ENCODE measurements at places on chromosomes 13 and 19.

DNA sequence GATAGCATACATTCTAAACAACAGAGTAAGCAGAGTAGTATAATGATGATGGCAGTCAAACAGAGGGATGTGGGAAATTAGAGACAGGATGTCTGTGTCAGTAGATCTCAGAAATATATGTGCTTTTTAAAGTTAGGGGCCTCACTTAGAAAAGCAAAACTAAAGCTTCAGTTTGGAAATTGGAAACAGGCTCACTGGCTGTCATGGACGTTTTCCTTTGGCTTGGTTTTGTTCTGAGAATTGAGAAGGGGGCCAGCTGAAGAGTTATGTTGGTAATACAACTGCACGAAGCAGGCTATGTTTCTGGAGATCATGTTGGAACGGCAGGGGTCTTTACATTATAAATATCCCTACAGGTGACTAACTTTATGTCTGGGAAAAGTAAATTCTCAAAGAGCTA is 261.3 kb downstream of the LMO7 start:
- no peak for DNase-seq

DNA sequence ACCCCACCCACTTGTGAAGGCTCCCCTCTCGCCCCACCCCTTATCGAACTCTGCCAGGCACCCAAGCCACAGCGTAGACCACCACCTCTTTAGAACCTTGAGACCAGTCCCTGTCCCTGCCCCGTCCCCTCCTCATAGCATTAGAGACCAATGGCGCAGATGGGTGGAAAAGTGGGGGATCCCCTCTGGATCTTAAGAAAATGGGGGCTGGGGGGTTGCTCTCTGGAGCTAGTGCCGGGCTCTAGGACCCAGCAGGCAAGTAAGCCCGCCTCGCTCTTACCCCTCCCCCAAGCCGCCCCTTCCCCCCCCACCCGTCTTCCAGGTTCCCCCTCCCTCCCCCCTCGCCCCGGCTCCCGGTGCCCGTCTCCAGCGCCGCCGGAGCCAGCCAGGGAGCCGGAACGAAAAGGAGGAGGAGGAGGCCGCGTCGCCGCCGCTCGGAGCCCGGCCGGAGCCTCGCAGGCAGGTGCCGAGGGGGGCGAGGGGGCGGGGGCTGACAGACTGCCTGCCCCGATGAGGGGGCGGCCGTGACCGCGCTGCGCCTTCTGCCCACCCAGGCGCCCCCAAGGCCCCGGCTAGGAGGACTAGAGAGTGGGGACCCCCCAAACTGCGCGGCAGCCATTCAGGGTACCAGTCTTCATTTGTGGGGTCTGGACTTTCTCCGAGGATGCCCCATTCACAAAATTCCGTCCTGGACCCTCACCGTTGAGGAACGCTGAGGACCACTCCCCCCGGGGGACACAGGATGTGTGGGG is at the start of gene SPRED3:
Gene SPRED3 (plus strand): TSS at position 349 of the 752 bp plus-strand sequence. CDS start 1,606 bp downstream, outside the sequence.
- DNase-seq = no peak

GRCh38 chr19:39170386-39171231 is 26.2 kb upstream of the NCCRP1 start:
- DNase-seq = no peak

GRCh38 chr13:89865164-89866064 is 1482.1 kb upstream of the MIR17HG start:
- no peak for DNase-seq

- DNase-seq = no peak
Measured at GRCh38 chr13:38316129-38316528, 33.5 kb upstream of the UFM1 start.

DNA sequence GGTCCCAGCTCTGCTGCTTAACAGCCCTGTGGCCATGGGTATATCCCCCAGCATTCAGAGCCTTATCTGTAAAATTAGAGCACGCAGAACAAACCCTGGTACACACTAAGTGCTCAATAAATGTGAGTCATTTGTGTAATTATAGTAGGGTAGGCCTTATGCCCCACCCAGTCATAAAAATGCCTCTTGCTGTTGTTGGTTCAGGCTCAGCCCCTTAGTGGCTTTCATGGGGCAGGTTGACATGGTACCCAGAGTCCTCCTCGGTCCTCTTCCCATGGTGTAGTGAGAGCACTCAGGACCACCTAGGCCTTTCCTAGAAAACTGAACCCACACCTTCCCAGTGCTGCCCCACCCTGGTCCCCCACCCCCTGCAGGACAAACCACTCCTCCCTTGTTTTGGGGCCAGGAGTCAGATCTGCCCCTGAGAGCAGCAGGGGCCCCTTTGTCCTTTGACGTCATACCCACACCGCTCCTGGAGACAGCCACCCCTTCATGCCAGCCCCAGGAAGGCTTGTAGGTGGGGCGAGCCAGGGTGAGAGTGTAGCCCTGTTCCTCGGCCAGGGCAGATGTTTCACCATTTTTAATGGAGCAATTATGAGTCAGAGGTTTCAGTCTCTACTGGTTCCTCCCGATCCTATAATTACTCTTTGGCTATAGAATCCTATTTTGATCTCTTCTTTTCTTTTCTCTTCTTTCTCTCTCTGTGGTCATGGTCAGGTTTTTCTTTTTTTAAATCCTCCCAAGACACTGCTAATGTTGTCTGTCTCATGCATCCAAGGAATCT is 36.8 kb downstream of the ACTN4 start:
- peak; percentile 52 for DNase-seq

DNA sequence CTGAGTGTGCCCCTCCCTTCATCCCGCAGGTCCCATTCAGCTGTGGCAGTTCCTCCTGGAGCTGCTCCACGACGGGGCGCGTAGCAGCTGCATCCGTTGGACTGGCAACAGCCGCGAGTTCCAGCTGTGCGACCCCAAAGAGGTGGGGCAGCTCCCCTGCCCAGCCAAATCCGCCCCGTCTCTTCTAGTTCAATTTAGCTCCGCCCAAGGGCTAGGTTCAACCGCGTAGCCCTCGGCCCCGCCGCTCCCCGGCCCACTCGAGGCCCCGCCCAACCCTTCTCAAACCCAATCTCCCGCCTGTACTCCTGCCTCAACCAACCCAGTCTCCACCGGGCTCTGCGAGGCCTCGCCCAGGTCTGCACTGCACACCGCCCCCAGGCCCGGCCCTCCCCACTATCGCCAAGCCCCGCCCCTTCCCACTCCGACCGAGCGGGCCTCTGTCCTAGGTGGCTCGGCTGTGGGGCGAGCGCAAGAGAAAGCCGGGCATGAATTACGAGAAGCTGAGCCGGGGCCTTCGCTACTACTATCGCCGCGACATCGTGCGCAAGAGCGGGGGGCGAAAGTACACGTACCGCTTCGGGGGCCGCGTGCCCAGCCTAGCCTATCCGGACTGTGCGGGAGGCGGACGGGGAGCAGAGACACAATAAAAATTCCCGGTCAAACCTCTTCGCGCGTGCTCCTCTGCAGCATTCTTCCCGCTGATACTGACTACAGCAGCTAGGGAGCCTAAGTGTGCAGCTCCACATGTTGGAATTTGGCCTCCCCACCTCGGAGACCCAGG is 2.9 kb downstream of the ETV2 start:
- DNase-seq = peak; percentile 96

Data from left ventricle myocardium inferior (tissue), 1 donor.